KBM-7 (cell line): ENCODE measurements at places on chromosomes 13 and 19.

- no peak for DNase-seq
These were observed 3.3 kb upstream of the CDX2 start for GRCh38 chr13:27972478-27972820.

DNA sequence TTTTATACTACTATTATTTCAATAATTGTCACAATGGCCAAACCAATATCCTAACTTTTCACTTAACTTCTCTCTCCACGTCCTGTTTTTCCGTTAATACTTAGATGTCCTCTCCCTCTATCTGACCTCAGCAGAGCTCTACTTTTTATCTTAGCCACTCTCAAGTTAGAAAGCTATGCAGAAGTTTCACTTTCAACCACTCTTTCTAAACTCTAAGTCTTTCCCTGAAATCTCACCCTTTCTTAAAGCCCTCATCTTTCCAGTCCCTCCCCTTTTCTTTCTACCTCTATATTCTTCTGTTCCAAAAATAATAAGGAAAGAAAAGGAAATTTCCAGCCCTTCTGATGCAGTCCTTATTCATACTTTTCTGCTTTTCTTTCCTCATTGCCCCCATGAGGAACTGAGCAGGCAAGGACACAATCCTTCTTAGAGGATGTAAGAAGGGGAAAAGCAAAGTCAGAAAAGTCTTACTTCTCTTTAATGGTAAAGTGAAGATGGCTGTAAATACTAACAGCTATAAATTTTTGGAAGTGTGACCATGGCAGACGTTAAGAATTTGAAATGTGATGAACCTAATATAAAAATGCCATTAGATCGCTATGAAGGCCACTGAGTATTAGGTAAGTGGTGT, 23.0 kb downstream of the FAM216B start:
- no peak for DNase-seq

DNA sequence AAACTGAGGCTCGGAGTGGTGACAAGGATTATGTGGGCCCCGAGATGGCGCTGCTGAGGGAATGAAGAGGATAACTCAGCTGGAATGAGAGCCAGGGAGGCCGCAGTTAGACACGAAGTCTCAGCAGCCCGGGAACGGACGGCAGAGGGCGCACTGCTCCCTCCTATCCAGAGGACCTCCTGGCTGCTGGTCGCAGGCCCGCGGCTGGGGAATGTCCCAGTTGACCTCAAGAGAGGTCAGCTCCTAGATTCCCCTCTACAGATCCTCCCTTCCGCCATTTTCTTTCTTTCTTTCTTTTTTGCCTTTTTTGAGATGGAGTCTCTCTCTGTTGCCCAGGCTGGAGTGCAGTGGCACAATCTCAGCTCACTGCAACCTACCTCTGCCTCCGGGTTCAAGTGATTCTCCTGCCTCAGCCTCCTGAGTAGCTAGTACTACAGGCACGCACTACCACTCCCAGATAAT, 24.1 kb upstream of the ASPDH start:
- DNase-seq: peak; percentile 86

DNA sequence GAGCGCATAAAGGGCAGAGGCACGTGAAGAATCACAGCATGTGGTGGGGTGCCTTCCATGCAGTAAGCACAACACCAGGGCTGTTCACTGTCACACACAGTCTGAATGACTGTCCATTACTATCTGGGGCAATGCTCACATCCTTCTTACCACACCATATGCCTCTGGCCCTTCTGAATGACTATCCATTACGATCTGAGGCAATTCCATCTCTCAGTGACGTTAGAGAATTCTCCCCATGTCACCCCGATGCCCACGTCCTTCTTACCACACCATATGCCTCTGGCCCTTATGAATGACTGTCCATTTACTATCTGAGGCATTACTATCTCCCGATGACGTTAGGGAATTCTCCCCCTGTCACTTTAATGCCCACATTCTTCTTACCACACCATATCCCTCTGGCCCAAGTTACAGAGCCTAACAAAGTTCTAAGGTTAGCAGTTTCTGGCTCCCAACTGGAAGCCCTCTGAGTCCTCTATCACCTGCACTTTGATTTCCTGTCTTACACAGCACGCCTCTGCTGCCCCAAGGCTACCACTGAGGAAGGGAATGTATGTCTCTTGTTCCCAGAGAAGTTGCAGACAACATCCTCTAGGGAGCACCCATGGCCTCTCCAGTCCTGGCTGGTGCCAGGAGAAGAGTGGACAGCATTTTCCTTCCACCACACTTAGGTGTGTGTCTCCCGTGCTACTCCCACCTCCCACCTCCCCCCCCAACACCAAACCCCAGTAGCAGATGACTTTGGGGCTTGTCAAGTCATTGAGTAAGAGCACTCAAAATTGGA, 154.8 kb downstream of the COG6 start:
- DNase-seq: no peak

GRCh38 chr19:4399812-4400134, 574 bp downstream of the SH3GL1 start:
- peak; percentile 57 for DNase-seq

DNA sequence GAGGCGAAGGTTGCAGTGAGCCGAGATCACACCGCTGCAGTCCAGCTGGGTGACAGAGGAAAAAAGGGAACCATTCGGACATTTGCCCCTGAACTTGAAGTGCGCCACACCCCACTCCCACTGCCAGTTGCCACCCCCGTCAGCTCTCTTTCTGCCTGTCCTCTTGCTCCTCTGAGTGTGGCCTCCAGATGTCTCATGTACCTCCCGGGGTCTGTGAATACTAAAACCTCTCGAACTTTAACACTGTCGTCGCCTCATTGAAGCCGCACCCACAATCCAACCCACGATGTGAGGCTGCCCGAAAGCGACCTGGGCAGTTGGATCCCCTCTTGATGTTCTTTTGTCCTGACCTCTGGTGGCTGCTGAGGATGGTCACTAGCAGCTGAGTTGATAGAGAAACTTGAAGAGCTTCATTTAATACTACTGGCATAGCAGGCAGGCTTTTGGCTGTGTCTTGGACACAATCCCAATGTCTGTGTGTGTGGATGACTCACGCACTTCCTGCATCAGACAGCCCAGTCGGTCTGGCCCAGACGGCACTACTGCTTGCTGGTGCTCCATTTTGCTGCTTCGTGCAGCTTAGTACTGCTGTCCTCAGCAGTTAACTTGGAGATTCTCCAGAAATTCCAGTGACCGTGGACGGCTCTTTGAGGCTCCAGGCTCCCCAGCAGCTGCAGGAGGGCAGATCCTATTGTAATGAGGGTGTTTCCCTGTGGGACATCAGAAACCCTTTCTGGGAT, 4.2 kb downstream of the FPR3 start:
- DNase-seq: peak; percentile 45

DNA sequence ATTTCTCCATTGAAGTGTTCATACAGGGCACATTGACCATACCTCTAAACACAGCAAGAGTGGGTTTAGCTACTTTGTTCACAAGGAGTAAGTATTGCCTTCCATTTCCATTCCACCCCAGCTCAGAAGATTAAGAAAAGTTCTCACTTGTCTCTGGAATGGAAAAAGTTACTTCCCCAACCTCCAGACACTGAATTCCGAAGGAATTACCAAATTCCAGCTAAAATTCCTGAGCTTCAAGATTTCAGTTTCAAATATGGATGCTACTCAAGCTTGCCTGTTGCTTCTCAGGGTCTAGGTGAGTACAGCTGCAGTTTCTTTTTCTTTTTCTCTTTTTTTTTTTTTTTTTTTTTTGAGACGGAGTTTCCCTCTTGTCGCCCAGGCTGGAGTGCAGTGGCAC, 33.6 kb downstream of the TEX26 start:
- DNase-seq: no peak

DNA sequence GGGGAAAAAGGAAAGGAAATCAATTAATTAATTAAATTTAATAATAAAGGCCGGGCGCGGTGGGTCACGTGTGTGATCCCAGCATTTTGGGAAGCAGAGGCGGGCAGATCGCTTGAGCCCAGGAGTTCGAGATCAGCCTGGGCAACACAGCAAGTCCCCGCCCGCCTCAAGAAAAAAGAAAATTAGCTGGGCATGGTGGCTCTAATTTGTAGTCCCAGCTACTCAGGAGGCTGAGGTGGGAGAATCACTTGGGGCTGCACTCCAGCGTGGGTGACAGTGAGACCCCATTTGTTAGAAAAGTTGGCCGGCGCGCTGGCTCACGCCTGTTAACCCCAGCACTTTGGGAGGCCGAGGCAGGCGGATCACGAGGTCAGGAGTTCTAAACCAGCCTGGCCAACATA, 733 bp upstream of the CD320 start:
- DNase-seq: no peak

- DNase-seq: no peak
These were observed 1.5 kb upstream of the FXYD1 start for GRCh38 chr19:35136977-35137702.

GRCh38 chr19:54792814-54793213, 10.6 kb upstream of the KIR2DL4 start:
- no peak for DNase-seq

DNA sequence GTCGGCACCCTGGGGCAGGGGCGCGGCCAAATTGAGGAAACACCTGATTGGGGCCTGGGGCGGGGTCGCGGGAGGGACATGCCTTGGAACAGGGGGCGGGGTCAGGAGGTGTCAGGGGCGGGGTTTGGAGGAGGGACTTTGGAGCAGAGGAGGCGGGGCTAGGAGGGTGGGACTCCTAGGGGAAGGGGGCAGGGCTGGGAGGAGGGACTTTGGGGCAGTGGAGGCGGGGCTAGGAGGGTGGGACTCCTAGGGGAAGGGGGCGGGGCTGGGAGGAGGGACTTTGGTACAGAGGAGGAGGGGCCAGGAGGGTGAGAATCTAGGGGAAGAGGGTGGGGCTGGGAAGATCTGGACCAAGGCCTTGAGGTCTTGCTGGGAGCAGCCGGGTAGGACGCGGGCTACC, 21.9 kb downstream of the GRIN2D start:
- DNase-seq: peak; percentile 15

DNA sequence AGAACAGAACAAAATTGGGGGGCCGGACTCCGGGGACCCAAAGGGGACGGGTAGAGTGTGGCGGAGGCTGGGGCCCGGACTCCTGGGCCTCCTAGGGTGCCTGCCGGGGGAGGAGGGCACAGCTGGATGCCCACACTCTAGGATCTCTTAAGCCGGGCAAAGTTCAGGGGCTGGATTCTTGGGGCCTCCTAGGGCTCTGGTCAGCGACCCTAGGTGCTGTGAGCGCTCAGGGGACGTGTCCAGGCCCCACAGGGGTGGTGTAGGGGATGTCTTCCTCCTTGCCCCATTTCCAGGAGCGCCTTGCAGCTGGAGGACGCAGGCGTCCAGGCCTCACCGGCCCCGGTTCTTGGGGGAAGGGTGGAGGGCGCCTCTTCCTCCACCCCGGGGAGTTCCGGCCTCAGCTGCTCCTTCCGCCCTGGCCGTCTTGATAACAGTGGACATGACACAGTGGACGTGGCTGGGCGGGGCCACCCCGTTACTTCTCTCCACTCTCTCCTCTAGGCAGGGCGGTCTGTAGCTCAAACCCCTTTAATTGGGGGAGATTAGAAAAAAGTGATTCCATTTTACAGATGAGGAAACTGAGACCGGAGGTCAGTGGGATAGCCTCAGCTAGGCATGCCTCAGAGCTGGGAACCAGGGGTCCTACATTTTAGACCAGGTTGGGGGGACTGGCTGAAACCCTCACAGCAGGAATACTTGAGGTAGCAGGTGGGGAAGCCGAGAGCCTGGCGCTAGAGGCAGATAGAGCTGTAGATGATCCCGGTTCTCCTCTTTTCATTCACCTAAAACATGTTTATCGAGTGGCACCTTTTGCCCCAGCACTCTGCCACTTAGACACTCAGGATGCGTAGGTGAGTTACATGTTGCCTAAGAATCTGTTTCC, 705 bp downstream of the STXBP2 start:
- DNase-seq: no peak

GRCh38 chr13:84739021-84739420, 856.7 kb upstream of the SLITRK1 start:
- no peak for DNase-seq

- DNase-seq: peak; percentile 76
These were observed 96.6 kb downstream of the SIPA1L3 start for GRCh38 chr19:38003438-38004185.

DNA sequence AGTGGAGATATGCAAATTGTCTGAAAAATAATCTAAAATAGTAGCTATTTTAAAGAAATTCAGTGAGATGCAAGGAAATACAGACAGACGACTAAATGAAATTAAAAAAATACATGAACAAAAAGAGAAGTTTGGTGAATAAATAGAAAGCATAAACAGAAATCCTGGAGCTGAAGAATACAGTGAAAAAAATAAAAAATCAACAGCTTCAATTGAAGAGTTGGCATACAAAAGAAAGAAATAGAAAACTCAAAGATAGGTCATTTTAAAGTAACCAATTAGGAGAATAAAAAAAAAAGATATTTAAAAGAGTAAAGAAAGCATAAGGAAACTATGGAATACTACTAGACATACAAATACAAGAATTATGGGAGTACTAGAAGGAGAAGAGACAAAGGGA, 2191.5 kb upstream of the PCDH20 start:
- no peak for DNase-seq

GRCh38 chr19:49442771-49443365, 1.5 kb upstream of the SLC17A7 start:
- no peak for DNase-seq

DNA sequence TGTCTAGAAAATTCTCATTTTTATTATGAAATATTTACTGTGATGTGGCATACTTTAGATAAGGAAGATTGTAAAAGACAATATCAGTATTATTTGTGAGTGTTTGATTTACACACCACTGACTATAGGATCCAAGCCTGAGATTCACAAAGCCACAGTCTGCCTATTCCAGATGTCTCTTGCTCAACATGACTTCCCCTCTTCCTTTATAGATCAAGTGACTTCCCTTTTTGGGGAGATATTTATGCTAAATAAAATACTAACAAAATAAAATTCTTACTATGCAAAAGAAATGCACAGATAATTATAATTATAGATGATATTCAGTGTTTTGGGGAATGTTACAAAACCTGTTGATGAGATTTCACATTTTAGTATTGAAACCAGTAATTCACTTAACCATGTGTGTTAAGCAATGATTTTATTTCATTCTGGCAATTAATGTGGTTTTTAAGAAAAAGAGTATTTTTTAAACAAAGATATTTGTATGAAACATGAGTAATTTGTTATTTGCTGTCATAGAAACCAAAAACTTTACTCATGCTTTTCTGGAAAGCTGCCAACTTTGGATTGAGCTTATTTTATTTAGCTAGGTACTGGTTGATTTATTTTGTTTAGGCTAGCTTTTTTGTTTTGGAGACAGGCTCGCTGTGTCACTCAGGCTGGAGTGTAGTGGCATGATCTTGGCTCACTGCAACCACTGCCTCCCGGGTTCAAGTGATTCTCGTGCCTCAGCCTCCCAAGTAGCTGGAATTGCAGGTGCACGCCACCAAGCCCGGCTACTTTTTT, 13.7 kb upstream of the GPR183 start:
- DNase-seq: peak; percentile 63

GRCh38 chr19:18790566-18791314, at the start of gene COMP:
COMP (minus strand) TSS chr19:18791305; CDS start chr19:18791269, 36 bp downstream.
- no peak for DNase-seq

DNA sequence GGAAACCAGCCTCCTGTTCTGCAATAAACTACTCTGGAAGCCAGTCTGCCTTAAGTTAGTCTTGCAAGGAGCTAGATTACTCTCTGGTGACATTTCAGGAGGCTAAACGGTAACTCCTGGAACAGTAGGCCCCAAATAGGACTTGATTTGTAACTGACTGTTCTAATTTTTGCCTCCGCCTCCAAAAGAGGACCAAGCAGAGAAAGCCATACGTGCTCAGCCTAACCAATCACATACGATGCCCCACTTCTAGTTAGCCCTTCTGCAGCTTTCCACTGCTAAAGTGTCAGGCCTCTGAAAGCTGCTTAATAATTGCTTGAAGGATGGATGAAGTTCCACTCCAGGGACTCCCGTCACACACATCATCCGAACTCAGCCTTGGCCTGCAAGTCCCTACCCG, 744 bp downstream of the ZNF805 start:
- DNase-seq: no peak

GRCh38 chr13:45851956-45852355, 403 bp upstream of the SIAH3 start:
- no peak for DNase-seq

GRCh38 chr19:19315444-19315843, 4.9 kb downstream of the SUGP1 start:
- no peak for DNase-seq
